GM13977 (cell line): ENCODE measurements at places on chromosomes 6 and 20.

- no peak for DNase-seq
Measured at GRCh38 chr20:51469578-51470498, 72.7 kb downstream of the NFATC2 start.

GRCh38 chr6:138958595-138958994 lies 29.5 kb downstream of the REPS1 start:
- DNase-seq = no peak

GRCh38 chr20:49704932-49705336 lies 8.7 kb downstream of the B4GALT5 start:
- no peak for DNase-seq

DNA sequence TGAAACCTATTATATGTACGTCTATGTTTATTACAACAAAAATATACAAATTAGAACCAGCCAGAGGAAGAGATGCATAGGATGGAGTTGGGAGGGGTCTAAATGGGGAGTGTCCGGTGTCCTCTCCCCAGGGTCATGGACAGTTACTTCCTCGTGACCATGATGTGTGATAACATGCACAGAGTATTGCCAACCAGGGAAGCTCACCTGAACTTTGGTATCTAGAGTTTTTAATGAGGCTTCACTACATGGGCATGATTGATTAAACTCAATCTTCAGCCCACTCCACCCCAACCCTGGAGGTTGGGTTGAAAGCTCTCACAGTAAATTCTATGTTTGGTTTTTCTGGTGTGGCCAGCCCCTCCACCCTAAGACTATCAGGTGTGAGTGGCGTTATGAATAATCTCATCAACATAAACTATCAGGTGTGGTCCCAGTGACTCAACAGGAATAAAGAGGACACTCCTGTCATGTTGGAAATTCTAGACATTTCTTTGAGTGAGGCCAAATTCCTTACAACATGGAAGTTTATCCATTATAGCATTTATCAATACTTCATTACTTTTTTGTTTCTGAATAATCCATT lies 36.4 kb upstream of the FKBP1A start:
- DNase-seq = no peak
